ENCODE measurements at places on chromosomes 6 and 20.

- DNase-seq: peak; percentile 5
These were observed 71.9 kb upstream of the SULF2 start for GRCh38 chr20:47857187-47857568.

GRCh38 chr6:16582446-16583143, 178.7 kb downstream of the ATXN1 start:
- no peak for DNase-seq

DNA sequence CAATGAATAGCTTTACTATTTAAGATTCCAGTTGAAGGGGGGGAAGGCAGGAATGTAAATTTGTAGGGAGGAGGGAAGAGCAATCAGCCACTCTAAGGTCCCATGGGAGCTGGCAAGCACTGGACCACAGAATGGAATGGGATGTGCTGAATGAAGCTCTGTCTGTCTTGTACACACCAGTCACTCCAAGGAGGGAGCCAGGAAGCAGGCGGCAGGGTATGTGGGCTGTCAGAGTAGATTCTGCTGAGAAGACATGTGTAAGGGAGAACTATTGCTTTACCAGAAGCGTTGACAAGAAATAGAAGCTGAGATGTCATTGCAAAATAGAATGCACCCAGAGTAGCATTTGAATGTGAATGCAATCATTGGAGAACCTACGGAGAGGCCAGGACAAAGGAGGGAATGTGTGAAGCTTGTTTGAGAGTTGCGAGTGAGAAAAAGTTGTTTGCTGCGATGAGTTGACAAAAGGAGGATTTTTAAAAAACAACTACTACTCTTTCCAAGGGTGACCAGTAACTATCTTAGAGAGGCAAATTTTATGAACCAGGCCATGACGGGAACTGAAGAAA, 25.2 kb upstream of the PDE7B start:
- DNase-seq: no peak

DNA sequence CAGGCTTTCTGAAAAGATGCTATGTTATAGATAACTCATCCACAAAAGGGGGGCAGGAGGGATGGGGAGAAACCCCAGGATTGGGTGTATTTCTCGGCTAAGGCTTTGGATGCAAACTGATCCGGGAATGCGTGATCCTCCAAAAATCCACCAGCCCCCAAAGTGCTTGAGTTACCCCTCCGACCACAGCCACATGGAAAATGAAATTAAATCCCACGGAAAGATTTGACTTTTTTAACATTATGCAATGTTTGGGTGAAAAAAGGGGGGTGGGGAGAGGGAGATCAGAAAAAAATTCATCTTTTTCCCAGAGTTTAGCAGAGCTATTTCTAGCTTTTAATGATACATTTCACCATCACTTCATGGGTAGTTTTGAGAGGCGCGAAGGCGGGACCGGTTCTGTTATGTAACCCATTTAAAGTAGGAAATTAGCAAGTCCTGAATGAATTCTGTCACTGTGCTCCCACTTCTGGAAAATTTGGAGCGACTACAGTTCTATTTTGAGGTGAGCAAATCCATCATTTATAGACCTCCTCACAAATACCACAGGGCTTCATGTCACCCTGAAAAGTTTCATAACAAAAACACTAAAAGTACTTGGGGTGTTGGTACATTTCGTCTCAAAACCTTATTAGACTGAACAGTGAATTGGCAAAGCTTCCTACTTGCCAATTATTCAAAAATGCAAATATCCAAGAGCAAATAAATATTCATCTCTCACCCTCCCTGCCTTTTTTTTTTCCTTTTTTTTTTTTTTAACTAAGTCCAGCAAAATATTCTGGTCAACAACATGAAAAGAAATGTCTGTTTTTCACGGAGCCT, 51.9 kb upstream of the NFATC2 start:
- DNase-seq: no peak

- peak; percentile 4 for DNase-seq
These were observed 691.8 kb downstream of the QKI start for GRCh38 chr6:164106345-164106769.
